Activated CD4-positive, alpha-beta T cell treated with anti-CD3 and anti-CD28 coated beads, Interleukin-2, amount 10 ng/mL, durations not matched to agents 24 days and 14 days (primary cell): ENCODE measurements at places on chromosomes 6 and 20. TPM values are rescaled to one million over a fixed set of nuclear protein-coding genes. Genes with fewer than 3 reads are reported as not detected.

GRCh38 chr6:105920071-105920470 is 166.1 kb upstream of the PRDM1 start:
- H3K4me3 ChIP-seq: no peak overlapping the region
- H3K4me1 ChIP-seq: peaks cover 15% of the 10 kb centered on the region
- H3K36me3 ChIP-seq: peaks cover 2% of the 10 kb centered on the region
- no peaks in the 10 kb centered on the region for H3K27me3 ChIP-seq
- H3K27ac ChIP-seq: no peak overlapping the region

DNA sequence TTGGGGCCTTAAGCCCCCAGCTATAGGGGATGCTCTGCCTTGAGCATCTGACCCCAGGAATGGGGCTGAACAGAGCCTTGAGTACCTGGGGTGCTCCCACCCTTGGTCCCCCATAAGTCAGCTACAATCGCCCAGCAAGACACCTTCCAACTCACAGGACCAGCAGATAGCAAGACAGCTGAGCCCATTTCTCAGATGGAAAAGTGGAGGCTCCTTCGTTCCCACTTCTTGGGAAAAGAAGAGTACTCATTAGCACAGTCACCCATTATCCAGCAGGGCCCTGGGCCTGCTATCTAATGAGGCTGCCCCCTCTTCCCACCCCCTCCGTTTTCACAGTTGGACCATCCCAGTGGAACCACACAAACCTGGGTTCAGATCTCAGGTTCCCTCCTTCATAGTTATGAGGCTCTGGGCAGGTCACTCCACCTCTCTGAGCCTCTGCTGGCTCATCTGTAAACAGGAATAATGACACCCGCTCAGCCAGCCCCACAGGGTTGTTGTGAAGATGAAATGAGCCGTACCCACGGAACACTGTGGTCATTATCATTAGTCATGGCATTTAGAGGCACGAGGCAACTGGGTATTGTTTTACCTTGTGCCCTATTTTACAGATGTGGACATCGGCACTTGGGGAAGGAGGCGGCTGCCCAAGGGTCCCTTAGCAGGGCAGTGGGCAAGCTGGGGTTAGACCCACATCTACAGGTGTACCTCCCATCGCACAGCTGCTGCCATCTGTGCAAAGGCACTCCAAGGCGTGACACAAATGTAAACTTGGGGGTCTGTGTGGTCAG is 4.5 kb downstream of the LPIN3 start:
- no peak for DNase-seq
- H3K4me3 ChIP-seq: no peak overlapping the region
- no peak overlapping the region for H3K27ac ChIP-seq
- H3K27me3 ChIP-seq: no peaks in the 10 kb centered on the region
- H3K4me1 ChIP-seq: peaks cover 3% of the 10 kb centered on the region

DNA sequence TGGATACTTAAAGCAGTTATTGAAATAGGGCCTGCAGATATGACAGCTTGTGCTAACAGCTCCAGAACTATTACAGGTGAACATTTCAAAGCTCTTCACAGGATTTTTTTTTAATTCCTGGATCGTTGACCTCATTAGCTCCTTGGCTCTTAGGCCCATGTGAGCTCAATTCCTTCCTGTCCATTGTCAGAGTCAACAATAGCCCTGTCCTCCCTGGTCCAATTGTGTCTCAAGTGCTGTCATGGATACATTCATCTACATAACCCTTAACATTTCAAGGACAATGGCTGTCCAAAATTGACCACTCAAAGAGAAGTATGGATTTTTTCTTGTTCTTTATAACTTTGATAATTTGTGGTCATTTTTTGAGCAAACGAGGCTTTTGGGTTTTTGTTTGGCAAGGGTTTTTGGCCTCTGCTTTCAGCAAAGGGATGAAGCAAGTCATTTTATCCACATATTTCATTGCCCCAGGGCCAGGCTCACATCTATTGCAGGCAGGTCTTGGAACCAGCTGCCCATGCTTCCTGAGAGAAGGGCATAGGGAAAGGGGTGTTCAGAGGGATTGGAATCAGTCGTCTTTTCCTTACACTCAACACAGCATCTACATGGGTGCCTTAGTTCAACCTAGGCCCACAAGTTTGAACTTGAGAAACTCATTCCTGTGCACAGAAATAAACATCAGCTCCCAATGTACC is 282.1 kb downstream of the TPBG start:
- H3K4me3 ChIP-seq: no peak overlapping the region
- H3K27me3 ChIP-seq: no peaks in the 10 kb centered on the region
- DNase-seq: no peak
- no peak overlapping the region for H3K27ac ChIP-seq
- no peaks in the 10 kb centered on the region for H3K4me1 ChIP-seq
- no peaks in the 10 kb centered on the region for H3K36me3 ChIP-seq

- H3K4me3 ChIP-seq: no peak overlapping the region
- H3K27ac ChIP-seq: no peak overlapping the region
These were observed 70.8 kb downstream of the PSMG4 start for GRCh38 chr6:3329393-3330051.

Gene PAK5
- total RNA-seq: not detected in 2 replicates

Gene TP53TG5
- 0.12 TPM in 1 of 2 replicates, not detected in the other for total RNA-seq
